ENCODE measurements at places on chromosomes 3 and 15. TPM values are rescaled to one million over a fixed set of nuclear protein-coding genes. Genes with fewer than 3 reads are reported as not detected.

The PLIN1 gene
- total RNA-seq: 2,042 TPM

The COL7A1 gene
- total RNA-seq: 0.51 TPM

The SHC4 gene
- total RNA-seq: not detected

The EXD1 gene
- not detected for total RNA-seq

The MLF1 gene
- total RNA-seq: 4.0 TPM

The TRIM71 gene
- total RNA-seq: 0.16 TPM

The NR2E3 gene
- total RNA-seq: not detected

The LRRC31 gene
- total RNA-seq: not detected

All from subcutaneous adipose tissue (tissue), 4 donors.